ENCODE measurements at places on chromosomes 7 and 10. TPM values are rescaled to one million over a fixed set of nuclear protein-coding genes. Genes with fewer than 3 reads are reported as not detected.

DNA sequence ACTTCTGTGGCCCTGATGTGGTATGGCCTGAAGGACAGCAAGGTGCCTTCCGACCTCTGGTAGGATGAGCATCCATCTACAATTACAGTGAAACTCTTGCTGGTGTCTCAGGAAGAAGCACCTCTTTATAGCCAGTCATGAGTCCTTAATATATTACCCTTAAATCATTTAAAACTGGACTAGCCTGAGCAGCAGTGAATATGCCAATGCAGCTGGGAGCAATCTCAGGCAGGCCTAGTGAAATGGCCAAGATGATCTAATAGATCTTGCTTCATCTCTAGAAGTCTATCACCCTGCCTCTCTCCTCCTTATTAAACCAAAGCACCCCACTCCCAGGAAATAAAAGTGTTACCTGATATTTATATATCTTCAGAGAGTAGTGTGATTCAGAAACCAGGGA is 66.7 kb upstream of the SORCS3 start:
- no peak for DNase-seq

The MEOX2 gene
- total RNA-seq, result not detected

The TRPV5 gene
- total RNA-seq, result not detected

DNA sequence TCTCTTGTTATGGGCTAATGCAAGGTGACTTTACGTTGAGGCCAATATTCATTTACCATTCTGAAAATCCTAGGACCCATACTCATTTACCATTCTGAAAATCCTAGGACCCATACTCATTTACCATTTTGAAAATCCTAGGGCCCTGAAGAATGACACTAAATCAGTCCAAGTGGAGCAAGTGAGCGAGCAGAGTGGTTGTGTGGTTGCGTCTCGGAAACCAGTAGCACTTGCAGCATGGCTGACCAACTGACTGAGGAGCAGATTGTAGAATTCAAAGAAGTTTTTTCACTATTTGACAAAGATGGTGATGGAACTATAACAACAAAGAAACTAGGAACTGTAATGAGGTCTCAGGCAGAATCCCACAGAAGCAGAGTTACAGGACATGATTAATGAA is 6.9 kb downstream of the SAR1A start:
- no peak for DNase-seq

The CALCR gene
- not detected for total RNA-seq

DNA sequence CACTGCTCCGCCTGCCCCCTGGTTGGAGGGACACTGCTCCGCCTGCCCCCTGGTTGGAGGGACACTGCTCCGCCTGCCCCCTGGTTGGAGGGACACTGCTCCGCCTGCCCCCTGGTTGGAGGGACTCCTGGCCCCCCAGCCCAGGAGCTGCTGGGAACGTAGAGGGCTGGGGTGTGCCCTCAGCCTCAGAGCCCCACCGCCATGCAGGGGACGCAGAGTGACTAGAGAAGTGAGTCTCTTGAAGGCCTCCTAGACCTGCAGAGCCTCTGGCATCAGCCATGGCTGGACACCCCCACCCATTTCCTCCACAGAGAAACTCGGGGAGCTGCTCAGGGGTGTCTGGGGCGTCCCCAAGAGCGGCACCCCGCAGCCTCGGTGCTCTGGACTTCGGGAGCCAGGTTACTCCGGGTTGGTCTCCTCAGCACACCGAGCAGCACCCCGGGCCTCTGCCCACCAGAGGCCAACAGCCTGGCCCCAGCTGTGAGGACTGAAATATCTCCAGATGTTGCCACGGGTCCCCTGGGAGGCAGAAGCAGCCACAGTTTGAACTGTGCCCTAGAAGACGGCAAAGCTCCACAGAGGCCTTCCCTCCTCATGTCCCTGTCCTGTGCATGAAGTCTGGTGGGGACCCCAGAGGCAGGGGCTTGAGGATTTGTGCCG is 191.9 kb downstream of the ELFN1 start:
- no peak for DNase-seq

- DNase-seq, result no peak
Observed at GRCh38 chr7:418636-419280, 100.9 kb downstream of the PDGFA start.

- no peak for DNase-seq
Observed at GRCh38 chr10:87987206-87987605, 123.8 kb downstream of the PTEN start.

GRCh38 chr7:143447466-143447865 is 4.2 kb downstream of the TAS2R60 start:
- no peak for DNase-seq

GRCh38 chr7:35906191-35906908 is 105.5 kb downstream of the SEPTIN7 start:
- DNase-seq, result no peak

The ERVW-1 gene
- not detected for total RNA-seq

DNA sequence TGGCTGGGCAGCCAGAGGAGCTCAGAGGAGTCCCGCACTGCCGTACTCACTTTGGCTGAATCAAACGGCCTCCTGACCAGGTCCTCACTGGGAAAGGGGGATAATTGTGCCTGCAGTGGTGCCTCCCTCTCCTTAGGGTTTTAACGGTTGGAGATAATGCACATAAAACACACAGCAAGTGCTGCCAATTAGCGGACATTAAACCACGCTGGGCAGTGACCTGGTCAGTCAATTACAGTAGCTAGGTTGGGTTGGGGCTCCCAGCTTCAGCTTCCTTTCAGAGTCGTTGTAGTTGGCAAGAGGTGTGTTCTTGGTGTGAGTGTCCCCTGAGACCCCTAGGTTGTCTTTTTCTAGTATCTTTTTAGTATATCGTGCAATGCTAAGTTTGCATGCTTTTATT is 146.6 kb downstream of the C10orf105 start:
- DNase-seq, result no peak

- no peak for DNase-seq
Observed at GRCh38 chr7:134865001-134865845, 85.8 kb downstream of the CALD1 start.

DNA sequence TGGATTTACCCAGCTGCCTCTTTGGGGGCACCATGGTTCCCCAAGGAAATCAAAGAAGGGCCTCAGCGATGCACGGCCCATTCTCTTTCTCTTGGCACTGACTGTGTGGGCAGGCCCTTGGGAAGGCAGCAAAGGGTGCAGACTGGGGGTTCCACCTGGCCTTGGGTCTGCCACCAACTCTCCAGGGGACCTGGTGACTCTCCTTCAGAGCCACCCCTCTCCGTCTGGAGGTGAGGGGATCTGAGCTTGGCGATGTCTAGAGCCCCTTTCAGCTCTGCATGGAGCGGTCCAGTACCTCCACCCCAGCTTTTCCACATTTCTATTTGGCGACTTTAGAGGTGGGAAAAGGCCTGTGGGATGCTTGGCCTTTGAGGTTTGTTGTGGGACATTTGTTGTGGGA is 69.1 kb downstream of the C10orf120 start:
- DNase-seq, result peak; percentile 35

DNA sequence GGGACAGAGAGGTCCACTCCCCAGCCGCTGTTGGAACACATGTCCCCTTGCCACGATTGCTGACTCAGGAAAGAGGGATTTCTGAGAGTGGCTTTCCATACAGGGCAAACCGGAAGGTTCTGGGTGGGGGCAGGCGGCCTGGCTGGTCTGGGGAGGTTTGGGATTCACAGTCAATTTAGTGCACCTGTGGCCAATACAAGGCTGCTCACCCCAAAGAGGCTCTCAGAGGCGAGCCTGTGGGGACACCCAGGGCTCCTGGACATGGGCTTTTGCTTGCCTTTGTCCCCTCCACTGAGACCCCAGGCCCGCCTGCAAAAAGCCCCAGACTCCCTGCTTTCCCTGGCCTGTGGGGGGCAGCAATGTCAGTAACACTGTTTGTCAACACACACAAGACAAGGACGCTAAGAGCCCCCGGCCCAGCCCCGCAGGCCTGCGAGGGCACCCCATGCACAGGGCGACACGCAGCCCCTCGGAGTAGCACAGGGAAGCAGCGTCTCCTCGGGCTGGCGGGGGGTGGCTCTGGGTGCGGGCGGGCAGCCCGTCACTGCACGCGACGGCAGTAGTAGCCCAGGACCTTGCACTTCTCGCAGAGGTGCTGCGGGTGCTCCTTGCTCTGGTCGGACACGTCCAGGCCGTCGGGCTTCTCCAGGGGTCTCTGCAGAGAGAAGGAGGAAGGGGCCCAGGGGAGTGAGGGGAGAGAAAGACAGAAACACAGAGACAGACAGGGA is 38.7 kb downstream of the PPIF start:
- DNase-seq, result peak; percentile 50

- DNase-seq, result no peak
Observed at GRCh38 chr10:4333459-4333894, 492.5 kb upstream of the AKR1E2 start.

DNA sequence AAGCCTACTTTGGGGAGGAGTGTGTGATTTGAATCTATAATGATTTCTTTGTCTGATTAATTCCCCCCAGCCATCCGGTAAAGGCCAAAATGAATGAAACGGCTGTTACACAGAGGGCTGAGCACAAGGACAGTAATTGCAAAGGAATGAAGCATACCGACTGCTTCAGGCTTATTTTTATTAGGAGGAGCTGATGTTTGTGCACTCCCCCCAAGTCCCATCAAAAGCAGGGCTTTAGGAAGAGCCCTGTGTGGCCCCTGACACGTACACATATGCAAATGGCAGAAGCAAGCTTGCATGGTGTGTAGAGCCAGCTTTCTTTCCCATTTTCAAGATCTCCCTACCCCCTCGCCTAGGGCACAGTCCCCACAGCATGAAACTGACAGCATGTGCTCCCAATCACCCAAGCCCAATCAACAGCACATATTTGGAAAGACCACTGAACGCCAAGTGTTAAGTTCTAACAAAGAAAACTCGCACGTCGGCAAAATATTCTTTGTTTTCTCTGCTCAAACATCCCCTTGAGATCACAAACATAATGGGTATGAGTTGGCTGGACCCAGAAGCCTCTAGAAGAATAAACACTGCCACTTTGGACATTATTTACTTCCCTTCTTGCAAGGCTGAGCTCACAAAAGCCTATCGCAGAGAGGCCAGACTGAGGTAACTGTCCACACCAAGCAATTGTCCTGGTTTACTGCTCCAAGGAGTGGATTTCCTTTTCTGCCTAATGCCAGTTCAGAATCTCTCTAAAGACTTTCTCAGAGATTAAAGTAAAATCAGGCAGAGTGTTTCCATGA is 143.0 kb downstream of the CUBN start:
- DNase-seq, result no peak

The CYP17A1 gene
- total RNA-seq, result not detected

The DCLRE1C gene
- 20.9 TPM for total RNA-seq

DNA sequence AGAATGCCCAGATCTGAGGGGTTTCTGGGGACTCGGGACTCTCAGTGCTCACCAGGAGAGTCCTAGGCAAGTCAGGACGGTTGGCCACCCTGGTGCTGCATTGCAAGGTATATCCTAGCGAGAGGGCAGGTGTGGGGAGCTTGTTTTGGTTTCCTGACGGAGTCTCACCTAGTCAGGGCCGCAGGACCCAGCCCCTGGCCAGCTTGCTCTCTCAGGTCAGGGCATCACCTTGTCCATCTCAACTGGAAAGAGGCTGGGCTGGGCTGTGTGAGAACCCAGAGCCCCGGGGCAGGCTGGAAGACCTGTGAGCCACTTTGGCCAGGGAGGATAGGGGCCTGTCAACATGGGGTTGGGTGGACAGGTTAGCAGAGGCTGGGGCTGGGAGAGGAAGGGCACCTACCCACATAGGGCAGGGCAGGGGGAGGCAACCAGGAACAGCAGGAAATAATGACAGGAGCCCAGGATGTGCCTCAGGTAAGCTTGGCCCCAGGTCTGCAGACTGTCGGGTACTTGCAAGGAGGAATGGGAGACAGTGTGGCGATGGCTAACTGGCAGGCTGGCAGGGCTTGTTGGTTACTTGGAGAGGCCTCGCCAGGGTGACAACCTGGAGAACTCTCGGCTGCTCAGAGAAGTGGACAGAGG is 31.5 kb downstream of the DNAJB12 start:
- no peak for DNase-seq

DNA sequence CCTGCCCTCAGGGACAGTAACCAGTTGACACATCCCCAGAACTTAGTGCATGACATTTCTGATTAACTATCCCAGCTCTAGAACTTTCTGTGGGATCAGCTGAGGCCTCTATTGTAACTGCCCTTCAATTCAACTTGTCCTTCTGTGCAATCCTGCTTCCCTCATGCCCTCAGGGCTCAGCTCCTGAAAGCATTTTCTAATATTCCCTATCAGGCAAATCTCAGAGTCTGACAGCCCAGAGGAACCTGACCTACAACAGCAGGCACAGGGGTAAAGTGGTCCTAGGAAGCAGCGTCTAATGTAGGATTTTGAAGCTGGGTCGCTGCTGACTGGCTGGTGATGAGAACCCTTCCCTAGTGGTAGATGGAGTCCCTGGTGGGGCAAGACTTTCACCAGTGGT is 13.6 kb upstream of the STN1 start:
- DNase-seq, result no peak

The TSPAN12 gene
- not detected for total RNA-seq

The CXCL12 gene
- not detected for total RNA-seq

DNA sequence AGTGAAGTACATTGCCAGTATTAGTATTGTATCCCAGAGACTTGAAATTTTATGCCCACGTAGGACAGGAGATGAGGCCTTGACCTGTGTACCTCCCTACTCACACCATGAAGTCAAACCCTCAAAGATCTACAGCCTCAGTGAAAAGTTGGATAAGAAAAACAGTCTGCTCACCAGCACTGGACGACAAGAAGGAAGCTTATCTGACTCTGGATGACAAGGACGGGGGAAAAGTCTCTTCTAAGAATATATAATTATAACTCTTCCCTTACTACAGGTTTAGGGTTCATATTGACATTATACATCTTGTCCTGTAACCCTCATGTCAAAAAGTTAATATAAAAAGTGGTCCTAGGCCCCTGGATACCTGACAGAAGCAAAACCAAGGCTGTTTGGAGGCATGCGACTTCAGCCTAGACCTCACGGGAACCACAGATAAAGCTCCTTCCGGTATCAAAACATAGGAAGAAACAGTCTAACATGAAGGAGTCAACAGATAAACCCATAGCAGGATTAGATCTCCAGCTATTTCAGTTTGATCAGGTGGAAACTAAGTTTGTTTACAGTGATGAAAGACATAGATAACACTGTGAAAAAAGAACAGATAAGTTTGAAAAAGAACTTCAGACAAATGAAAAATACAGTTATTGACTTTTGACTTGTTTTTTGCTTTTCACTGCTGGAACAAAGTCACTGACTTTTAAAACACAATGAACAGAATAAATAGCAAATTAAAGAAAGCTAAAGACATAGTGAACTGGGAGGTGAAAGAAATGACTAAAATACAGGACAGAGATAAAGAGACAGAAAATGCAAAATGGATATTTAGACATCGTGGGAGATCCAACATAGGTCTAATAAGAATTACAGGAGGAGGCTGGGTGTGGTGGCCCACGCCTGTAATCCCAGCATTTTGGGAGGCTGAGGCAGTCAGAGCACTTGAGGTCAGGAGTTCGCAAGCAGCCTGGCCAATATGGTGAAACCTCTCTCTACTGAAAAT is 145.9 kb downstream of the PHTF2 start:
- DNase-seq, result no peak

All from activated naive CD4-positive, alpha-beta T cell treated with anti-CD3 and anti-CD28 coated beads, Interleukin-2, amount 50 U/mL, for 72 hours (primary cell).